Glutamatergic neuron (in vitro differentiated cells): ENCODE measurements at places on chromosomes 11 and 22. TPM values are rescaled to one million over a fixed set of nuclear protein-coding genes. Genes with fewer than 3 reads are reported as not detected.

The CDON gene
- 21.0 TPM for total RNA-seq

The MB gene
- total RNA-seq, result not detected

The CPT1A gene
- total RNA-seq, result 4.1 TPM

The GUCY1A2 gene
- 20.3 TPM for total RNA-seq

The MYEOV gene
- total RNA-seq, result not detected

The OR52I1 gene
- 0.27 TPM for total RNA-seq

DNA sequence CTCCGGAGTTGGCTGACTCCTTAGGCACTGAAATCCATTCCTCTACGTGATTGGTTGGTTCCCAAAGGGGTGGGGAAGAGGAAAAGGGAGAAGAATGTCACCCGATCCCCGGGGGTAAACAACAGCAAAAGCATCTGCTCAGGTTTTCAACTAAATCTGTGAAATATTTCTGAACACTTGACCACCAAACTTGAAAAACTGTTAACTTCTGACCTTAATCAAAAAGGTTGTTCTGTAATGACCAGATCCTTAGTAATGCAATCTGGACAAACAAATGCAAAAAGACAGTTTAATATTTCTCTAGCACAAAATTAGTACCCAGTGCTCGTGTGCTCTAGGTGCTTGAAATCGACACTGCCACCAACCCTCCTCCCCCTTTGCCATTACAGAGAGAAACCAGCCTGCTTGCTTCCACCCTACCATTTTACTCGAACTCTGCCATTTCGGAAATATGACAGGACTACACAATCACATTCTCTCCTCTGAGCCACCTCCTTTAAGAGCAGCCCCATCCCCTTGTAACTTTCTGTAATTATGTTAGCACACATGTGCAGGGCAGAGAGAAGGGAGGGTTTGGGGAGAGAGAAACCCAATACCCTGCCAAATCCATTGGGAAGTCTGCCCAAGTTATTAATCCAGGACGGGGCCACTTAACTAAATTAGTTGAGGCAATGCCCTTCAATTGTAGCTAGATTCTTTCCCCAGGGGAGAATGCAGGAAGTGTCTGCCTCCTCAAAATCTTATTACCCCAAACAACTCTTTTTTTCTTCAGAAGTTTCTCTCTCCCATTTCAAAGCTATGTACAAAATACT, 113.8 kb downstream of the RBFOX2 start:
- no peak for DNase-seq

GRCh38 chr11:46020084-46020599, 97.7 kb downstream of the LARGE2 start:
- DNase-seq, result no peak

GRCh38 chr22:17201285-17201945, 17.8 kb downstream of the ADA2 start:
- DNase-seq, result no peak

DNA sequence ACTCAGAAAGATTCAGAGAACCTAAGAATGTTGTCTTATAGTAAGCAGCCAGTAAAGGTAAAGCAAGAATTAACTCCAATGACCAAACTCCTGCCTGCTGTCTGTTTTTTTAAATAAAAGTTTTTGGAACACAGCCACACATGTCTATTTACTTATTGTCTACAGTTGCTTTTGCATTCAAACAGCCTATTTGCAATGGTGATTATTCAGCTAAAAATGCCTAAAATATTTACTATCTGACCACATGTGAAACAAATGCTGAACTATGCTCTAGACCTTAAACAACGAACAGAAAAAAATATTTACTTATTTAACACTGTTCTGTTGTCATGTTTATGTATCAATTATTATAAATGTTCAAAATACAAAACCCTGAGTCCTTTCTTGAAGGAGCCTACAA, 1246.6 kb downstream of the FAM181B start:
- no peak for DNase-seq

GRCh38 chr11:24163146-24163545, 333.7 kb upstream of the LUZP2 start:
- DNase-seq, result no peak

- peak; percentile 60 for DNase-seq
These were observed 49.0 kb upstream of the BIRC3 start for GRCh38 chr11:102268083-102268984.

DNA sequence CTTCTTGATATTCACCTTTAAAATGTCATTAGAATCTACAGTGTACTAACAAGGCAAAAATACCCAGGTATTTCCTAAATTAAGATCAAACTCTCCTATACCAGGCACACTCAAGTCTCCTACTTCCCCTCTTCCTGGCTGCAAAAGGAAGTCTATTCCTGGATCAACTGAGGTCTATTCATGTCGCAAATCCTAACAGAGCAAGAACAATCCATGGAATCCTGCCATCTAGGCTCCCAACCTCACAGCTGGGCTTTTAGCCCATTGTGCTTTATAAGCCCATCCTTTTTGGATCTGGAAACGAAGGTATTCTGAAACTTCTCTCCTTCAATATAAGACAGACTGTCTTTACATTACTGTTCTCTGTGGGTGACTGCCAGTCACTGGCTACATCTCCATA, 161.8 kb downstream of the SOX6 start:
- DNase-seq, result no peak

GRCh38 chr22:49091451-49091850, 736.2 kb downstream of the BRD1 start:
- no peak for DNase-seq

DNA sequence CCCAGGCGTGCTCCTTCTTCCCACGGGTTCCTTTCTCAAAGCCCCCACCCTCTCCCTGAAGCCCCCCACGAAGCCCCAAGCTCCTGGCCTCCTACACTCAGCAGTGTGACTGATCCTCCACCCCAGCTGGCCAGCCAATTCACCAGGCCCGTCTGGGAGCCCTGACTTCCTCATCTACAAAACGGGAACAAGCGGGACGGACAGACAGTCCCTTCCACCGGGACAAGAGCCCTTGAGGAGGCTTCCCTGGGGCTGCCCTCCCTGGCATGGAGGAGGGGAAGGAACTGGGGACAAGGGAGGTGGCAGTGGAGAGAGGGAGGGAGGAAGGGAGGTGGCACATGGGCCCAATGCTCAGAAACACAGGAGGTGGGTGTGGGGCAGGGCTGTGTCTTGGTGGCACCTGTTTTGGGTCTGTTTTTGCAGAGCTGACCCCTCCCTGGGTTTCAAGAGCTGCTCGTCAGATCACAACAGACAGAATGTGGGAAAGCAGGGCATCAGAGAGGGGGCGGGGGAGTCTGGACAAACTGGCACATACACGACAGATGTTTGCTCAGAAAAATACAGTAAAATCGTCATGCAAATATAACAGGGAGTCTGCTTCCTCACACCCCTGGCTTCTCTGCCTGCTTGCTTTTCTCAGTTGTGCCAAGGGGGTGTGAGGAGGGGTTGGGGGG, 56.8 kb downstream of the ELFN2 start:
- no peak for DNase-seq

- no peak for DNase-seq
These were observed 3.4 kb downstream of the DSCAML1 start for GRCh38 chr11:117793583-117793982.

DNA sequence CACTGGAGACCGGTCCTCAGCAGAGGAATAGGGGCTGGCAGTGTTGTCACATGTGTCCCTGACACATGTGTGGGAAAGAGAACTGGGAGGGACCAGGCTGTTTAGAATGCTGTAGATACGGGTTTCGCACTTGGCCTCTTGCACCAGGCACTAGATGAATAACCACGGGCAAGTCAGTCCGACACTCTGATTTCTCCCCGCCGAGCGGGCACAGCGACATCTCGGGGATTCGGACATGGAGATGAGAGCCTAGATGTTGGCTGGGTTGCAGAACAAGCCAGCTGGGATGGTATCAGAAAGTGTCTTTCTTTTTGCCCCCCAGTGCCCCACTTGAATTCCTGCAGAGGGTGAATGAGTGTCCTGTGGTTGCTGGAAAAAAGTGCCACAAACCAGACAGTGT, 115.9 kb upstream of the SLC22A12 start:
- DNase-seq, result no peak
